NCI-H1694 treated with DMSO at 0.1 percent for 48 hours (cell line): ENCODE measurements at places on chromosomes 7 and 10.

- no peak for DNase-seq
These were observed 8.0 kb upstream of the SLC26A4 start for GRCh38 chr7:107652642-107653041.

- DNase-seq = no peak
These were observed 8.6 kb downstream of the UCMA start for GRCh38 chr10:13225601-13226000.

GRCh38 chr7:33418251-33418701, 288.9 kb downstream of the BBS9 start:
- no peak for DNase-seq

- no peak for DNase-seq
These were observed 60.8 kb upstream of the NAMPT start for GRCh38 chr7:106345421-106346166.

GRCh38 chr10:117165538-117166417, 27.7 kb upstream of the VAX1 start:
- no peak for DNase-seq

DNA sequence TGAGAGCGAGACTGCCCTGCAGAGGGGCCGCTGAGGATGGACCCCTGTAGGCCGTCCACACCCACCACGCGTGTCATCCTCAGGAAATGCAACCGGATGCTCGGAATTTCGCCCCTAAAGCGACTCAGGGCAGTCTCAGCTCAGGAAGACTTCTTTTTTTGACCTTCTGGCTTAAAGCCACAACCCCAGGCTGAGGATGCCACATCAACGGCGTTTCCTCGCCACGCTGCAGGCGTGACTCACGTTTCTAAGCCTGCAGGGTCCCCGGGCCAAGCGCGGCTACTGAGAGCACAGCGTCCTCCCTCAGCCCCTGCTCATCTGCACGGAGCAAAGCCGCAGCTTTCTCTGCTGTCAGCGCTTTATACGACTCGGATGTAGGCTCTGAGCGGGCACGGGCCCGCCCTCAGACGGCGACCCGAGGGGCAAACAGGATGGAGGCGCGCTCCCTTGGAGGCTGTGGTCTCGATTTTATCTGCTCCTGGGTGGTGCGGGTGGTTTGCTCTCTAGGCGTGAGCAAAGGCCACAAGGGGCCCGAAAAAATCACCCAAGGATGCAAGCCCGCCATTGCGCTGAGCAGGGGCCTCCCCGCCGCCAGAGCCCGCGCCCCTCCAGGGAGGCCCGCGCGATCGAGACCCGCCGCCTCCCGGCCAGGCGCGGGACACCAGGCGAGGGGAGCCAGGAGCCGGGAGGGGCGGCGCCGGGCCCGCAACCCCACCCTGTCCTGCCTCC, 726 bp upstream of the INSIG1 start:
- DNase-seq = no peak
